Temporal lobe (tissue), 4 donors: ENCODE measurements at places on chromosomes 5 and 9. TPM values are rescaled to one million over a fixed set of nuclear protein-coding genes. Genes with fewer than 3 reads are reported as not detected.

The ZNF454 gene
- 15.0 TPM for total RNA-seq

The RBM18 gene
- 15.5 TPM for total RNA-seq

The BTNL9 gene
- 2.2 TPM for total RNA-seq

The MROH2B gene
- not detected for total RNA-seq

The JAK2 gene
- 31.5 TPM for total RNA-seq

The HAVCR2 gene
- total RNA-seq, result 3.9 TPM

The LECT2 gene
- total RNA-seq, result not detected

The QRFP gene
- total RNA-seq, result not detected

The DRD1 gene
- total RNA-seq, result 4.7 TPM

The SSNA1 gene
- total RNA-seq, result 15.7 TPM

The INPP5E gene
- total RNA-seq, result 9.6 TPM

The FOXD4 gene
- 0.74 TPM for total RNA-seq

The LCN9 gene
- not detected for total RNA-seq

The TMEM252 gene
- total RNA-seq, result not detected

The FOXI1 gene
- total RNA-seq, result not detected

The DMRT2 gene
- total RNA-seq, result not detected

The UQCRQ gene
- total RNA-seq, result 76.2 TPM

The FGF1 gene
- total RNA-seq, result 6.1 TPM

The ZCCHC9 gene
- total RNA-seq, result 5.9 TPM

The LCP2 gene
- total RNA-seq, result 0.98 TPM

The PCDHGB3 gene
- 11.1 TPM for total RNA-seq

The TMEM174 gene
- total RNA-seq, result not detected

The CSNK1G3 gene
- 136 TPM for total RNA-seq

The PLAC8L1 gene
- total RNA-seq, result 0.25 TPM

The OLFML2A gene
- total RNA-seq, result 3.2 TPM

The ECM2 gene
- total RNA-seq, result 5.2 TPM

The TNC gene
- total RNA-seq, result 92.0 TPM

The HBEGF gene
- total RNA-seq, result 14.3 TPM

The CARD6 gene
- total RNA-seq, result 0.74 TPM

The FCN2 gene
- total RNA-seq, result not detected

The RGMB gene
- 36.6 TPM for total RNA-seq

The RBM22 gene
- 26.1 TPM for total RNA-seq

The HSD17B3 gene
- 0.25 TPM for total RNA-seq

The DIRAS2 gene
- 31.5 TPM for total RNA-seq

The STC2 gene
- 0.25 TPM for total RNA-seq

The RANBP17 gene
- total RNA-seq, result 72.0 TPM

The BNC2 gene
- 1.7 TPM for total RNA-seq

The ZCCHC10 gene
- total RNA-seq, result 12.0 TPM

The NUTM2G gene
- total RNA-seq, result not detected

The TLE1 gene
- 28.8 TPM for total RNA-seq

The PKD2L2 gene
- under 0.01 TPM for total RNA-seq
